Muscle of arm (tissue), 14 donors: ENCODE measurements at places on chromosomes 6 and 20. TPM values are rescaled to one million over a fixed set of nuclear protein-coding genes. Genes with fewer than 3 reads are reported as not detected.

The PSMA7 gene
- polyA plus RNA-seq, result 101 TPM

The KIF25 gene
- 0.53 TPM for polyA plus RNA-seq

The TREM2 gene
- polyA plus RNA-seq, result not detected

The SYNGAP1 gene
- 16.6 TPM for polyA plus RNA-seq

The EPPIN gene
- polyA plus RNA-seq, result not detected

The KCNK5 gene
- polyA plus RNA-seq, result 0.75 TPM

The SPDEF gene
- polyA plus RNA-seq, result not detected

The BTN2A1 gene
- 26.4 TPM for polyA plus RNA-seq

The TRAPPC3L gene
- not detected for polyA plus RNA-seq

- no peak for DNase-seq
Measured at GRCh38 chr6:10425975-10426780, 11.3 kb upstream of the TFAP2A start.

GRCh38 chr6:128919412-128920180 lies 36.7 kb downstream of the LAMA2 start:
- DNase-seq, result no peak

GRCh38 chr6:51619042-51619799 lies 468.2 kb downstream of the PKHD1 start:
- DNase-seq, result no peak

GRCh38 chr20:32556312-32557184 lies 28.6 kb downstream of the NOL4L start:
- no peak for DNase-seq

- peak; percentile 14 for DNase-seq
Measured at GRCh38 chr6:53437557-53438202, 88.9 kb upstream of the ELOVL5 start.

- DNase-seq, result no peak
Measured at GRCh38 chr6:5724911-5725310, 281.8 kb downstream of the NRN1 start.

DNA sequence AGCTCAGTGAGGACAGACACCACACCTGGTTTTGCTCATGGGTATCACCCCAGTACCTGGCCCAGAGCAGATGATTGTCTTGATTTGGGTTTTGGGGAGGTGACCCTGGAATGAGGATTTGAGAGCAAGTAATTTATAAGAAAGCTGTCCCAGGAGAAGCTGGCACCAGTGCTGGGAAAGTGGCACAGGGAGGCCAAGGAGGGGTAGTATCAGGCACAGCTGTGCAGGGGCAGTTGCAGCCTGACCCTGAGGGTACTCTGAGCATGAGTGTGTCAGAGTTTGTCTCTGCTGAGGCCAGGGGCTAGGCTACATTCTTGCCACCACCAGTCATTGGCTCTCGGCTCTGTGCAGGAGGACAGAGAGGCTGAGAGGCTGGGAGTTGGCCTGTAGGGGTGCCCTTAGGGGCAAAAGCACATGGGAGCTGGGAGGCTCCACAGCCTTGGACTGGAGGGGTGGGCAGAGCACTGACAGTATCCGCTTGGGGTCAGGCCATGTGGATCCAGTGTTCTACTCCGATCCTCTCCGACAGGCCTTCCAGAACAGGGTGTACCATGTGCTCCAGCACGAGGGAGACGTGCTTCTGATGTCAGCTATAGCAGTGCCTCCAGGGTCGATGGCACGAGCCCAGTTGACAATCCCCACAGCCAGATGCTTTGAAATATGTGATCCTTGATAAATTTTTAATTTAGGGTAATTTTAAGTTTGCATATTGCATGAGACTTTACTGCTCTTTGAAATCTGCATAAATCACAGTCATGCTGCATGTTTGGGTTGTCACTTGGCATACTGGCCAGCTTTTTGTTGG lies 121.3 kb downstream of the PHACTR3 start:
- DNase-seq, result no peak

GRCh38 chr20:63323357-63323981 lies 30.5 kb downstream of the COL20A1 start:
- DNase-seq, result peak; percentile 53

DNA sequence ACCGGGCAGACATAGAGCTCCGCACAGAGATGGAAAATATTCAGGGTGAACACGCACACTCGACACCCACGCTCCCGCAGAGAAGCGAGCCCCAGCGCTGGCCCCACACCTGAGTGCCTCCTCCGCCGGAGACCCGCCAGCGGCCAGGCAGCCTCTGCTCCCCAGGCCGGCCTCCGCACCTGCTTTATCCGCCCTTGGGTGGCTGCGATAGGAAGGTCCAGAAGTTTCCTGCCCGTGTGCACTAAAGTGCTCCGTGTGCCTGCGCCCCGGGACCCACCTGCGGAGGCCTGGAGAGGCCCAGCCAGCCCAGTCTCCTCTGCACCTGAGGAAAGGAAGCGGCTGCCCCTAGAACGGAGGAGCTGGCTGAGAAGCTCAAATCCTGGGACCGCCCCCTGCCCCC lies 10.8 kb upstream of the FOXC1 start:
- no peak for DNase-seq

- DNase-seq, result peak; percentile 23
Measured at GRCh38 chr6:132300323-132300949, 100.8 kb downstream of the MOXD1 start.

GRCh38 chr20:56826306-56826704 lies 197.2 kb downstream of the TFAP2C start:
- DNase-seq, result no peak

DNA sequence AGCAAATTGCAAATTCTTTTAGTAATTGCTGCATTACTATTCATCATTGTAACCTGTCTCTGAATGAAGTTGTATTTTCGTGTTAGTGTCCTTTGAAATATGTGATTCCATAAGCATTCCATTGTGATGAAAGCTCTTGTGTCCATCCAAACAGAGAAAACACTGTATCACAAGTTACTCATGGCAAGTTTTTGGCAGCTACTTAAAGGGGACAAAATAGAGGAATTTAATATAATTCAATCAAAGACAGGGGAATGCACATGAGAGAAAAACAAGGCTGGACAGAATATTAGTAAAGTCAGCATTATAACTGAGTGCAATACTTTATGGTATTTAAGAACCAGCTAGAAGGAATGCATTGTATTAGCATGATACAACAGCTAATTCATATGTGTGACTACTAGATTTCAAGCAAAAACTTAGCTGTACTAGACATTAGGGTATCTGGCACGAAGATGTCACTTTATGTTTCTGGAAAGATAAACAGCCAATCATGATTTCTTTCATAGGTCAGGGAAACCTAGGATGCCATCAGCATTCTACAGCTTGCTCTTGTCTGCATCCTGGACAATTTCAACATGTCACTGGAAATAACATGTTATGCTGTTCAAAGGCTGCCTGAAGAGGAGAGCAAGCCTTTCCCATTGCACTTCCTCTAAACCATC lies 270.6 kb upstream of the MARCKS start:
- no peak for DNase-seq

DNA sequence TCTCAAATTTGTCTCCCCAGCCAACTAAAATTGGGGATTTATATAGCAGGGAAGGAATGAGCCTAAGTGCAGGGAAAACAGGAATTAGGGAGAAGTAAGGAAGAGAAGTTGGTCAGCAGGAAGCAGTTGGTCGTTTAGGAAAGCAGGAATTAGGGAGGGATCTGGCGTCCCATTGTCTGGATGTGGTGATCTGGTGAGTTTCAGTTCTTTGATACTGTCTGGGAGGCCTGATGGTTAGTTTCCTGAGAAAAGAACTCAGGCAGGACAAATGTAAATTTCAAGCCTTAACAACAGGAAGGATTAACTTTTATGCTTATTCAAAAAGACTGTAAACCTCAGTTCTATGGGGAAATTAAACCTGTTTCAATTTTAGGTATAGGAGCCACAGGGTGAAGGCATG lies 116.2 kb upstream of the PRL start:
- no peak for DNase-seq

DNA sequence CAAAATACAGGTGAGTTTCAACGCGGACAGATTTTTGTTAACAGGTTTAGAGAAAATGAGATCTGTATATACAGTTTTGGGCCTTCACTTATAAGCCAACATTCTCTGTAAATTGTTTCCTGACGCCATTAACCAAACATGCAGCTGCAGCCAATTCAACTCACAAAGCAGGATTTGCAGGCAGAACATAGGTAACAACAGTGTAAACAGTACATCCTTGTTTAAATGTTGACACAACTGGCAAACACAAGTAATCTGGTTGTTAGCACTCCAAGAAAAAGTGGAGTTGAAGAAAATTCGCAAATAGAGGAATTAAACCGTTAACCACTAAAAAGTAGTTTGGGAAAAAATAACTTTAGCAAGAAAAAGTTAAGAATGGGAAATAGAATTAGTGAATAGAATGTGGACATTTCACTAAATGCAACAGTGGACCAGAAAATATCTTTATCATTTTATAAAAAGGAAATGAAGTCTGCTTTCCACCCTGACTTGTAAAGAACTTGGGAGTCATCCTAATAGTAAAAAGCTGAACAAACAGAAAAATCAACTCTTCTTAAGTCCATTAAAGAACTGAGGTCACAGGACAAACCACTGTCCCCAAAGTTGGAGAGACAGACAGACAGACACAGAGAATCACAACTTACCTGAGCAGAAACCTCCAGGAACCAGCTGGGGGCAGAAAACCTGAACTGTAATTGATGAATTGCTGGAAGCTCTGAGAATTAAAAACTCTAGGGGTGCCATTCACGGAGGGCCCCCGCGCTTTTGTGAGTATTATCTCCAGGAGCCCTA lies 10.1 kb downstream of the SMIM28 start:
- no peak for DNase-seq

- DNase-seq, result no peak
Measured at GRCh38 chr20:13430346-13431002, 208.3 kb downstream of the TASP1 start.

- DNase-seq, result no peak
Measured at GRCh38 chr6:36949636-36950035, 4.9 kb upstream of the PI16 start.

- no peak for DNase-seq
Measured at GRCh38 chr6:37820718-37821079, 1.2 kb downstream of the ZFAND3 start.

DNA sequence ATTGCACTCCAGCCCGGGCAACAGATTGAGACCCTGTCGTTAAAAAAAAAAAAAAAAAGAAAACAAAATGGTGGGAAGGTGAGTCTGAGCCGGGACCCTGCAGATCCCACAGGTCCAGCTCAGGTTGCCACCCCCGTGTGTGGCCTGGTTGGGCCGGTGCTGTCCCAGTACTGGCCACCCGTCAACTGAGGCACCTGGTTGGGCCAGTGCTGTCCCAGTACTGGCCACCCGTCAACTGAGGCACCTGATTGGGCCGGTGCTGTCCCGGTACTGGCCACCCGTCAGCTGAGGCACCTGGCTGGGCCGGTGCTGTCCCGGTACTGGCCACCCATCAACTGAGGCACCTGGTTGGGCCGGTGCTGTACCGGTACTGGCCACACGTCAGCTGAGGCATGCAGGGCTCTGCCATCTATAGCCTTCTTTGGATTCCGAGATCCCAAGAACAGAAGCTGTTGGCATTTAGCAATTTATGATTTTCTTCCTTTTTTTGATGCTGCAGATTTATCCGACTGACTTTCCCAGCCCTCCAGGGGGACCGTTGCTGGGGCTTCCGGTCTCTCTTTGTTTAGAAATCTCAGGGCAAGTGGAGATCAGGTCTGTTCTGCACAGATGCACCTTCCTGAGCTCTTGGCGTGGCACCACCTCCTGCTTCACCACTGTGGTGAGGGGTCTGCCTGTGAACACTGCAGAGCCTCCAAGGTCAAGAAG lies 113.8 kb downstream of the SYCP2 start:
- no peak for DNase-seq

- DNase-seq, result no peak
Measured at GRCh38 chr20:55597526-55597925, 407.8 kb downstream of the CBLN4 start.

DNA sequence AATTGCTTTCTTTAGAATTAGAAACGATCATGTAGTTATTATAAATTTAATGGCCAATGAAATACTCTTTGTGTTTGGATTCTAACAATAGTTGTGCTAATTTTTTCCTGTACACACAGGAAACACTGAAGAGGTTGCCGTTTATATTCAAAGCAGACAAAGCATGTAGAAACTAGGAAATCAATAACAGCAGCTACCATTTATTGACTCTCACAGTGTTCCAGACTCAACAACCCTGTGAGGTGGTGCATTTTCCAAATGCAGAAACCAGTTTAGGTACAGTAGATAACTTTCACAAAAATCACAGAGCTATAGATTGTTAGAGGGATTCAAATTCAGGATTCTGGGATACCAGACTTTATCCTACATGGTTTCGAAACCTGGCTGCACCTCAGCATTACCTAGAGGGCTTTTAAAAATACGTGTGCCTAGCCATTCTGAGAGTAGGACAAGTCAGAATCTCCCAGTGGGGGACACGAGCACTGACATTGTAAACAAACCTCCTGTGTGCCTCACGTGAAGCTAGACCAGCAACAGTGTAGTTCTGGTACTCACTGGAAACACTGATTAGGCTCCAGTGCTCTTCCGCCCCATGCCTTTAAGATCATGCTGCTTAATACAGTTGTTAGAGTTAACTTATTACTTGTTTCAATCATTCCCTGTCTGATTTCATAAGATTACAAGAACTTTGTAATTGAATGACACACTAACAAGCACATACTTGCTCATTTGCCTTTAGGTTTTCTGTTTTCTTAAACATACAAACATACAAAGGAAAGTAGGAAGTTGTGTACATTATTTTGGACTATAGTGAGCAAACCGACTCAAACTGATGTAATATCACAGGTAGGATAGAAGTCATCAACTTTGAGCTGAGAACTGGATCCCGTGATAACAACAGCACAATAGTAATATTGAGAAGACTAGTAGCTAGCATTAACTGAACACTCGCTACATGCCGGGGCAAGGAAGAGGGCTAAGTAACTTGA lies 65.8 kb downstream of the MAP3K4 start:
- no peak for DNase-seq

- no peak for DNase-seq
Measured at GRCh38 chr6:149380523-149380922, 19.5 kb upstream of the SUMO4 start.

DNA sequence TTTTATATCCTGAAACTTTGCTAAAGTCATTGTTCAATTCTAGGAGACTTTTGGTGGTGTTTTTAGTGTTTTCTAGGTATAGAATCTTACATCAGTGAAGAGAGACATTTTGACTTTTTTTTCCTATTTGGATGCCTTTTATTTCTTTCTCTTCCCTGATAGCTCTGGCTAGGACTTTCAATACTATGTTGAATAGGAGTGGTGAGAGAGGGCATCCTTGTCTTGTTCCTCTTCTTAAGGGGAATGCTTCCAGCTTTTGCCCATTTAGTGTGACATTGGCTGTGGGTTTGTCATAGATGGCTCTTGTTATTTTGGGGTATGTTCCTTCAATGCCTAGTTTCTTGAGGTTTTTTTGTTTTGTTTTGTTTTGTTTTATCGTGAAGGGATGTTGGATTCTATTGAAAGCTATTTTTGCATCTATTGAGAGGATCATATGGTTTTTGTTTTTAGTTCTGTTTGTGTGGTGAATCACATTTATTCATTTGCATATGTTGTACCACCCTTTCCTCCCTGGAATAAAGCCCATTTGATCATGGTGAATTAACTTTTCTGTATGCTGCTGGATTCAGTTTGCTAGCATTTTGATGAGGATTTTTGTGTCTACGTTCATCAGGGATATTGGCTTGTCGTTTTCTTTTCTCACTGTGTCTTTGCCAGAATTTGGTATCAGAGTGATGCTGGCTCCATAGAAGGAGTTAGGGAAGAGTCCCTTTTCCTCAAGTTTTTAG lies 540.1 kb upstream of the FLRT3 start:
- no peak for DNase-seq

- DNase-seq, result no peak
Measured at GRCh38 chr6:28807682-28808280, 116.0 kb downstream of the TRIM27 start.
